ENCODE measurements at places on chromosomes 4 and X.
A peak's percentile ranks its signal among the peaks of the same experiment; 100 is the strongest.

- peak; percentile 60 for DNase-seq
Measured at GRCh38 chrX:123976706-123977316, 15.3 kb downstream of the STAG2 start.

GRCh38 chr4:181684310-181684709 is 558.9 kb upstream of the TENM3 start:
- DNase-seq = no peak

DNA sequence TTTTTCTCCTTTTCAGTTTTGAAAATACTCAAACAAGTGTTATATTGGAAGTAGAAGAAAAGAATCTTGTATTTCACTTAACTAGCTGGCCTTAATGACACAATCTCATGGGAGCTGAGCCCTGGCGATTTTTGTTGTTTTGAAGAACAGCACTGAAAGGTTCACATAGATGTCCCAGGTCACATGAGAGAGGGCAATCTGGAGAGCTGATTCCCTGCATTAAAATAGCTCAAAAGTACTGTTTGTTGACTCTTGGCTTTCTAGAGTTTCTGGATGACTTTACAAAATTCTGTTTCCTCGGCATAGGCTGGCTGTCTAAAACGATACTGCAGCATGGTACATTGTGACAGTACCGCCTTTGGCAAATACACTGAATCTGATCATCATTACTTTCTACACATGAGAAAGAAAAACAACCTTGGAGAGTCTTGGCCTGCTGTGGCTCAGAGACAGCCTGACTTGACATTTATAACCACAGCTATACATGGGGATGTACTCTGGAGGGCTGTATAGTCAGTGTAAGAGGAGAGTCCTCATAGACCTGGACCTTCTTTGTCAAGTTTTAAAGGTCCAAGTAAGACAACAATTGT is 119.8 kb upstream of the PDLIM3 start:
- no peak for DNase-seq

DNA sequence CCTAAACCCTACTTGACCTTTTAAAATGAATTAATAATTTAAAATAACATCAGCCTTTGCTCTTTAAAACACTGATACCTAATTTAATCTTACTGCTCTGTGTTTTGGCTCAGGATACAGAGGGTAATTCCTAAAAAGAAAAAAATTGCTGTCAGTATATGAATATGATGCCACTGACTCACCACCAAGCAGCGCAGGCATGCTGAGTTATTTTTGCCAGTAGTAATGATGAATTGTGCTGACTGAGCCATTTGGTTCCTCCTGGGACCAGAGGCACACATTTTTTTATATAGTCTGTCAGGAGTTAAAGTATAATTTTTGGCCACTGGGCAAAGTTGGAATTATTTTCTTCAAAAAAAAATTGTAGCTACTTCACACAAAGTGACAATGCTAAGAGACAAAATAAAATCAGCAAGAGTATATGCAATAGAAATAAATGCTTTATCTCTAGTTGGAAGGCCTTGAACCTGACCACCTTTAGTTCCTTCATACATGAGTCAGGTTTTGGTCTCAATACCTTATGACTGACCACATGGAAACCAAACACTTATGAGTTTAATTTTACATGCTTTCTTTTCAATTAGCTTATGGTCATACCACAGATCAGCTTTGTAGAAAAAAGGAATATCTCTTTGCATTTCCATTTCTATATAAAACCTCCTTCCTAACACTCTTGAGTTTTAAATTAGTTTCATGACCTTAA is 115.1 kb downstream of the PPP3CA start:
- DNase-seq = peak; percentile 23

GRCh38 chr4:33067221-33067620 is 2347.1 kb downstream of the PCDH7 start:
- DNase-seq = no peak

DNA sequence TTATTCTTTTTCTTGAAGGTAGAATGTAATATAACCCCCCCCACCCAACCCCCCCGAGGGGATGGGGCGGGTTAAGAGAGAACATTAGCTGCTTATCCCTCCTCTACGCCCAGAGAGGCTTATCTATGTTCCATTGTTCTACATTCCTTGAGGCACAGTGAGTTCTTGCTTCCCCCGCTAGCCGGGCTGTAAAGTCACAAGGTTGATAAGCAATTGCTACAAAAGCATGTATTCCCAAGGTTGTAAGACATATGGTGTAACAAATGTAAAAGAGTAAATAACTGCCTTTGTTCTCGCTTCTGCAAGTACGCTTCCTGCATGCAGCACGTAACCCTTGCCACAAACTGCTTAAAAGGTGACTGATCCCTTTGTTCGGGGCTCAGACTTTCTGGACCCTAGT is 8.2 kb downstream of the DCAF8L2 start:
- no peak for DNase-seq

GRCh38 chrX:8242431-8243020 is 71.5 kb upstream of the VCX2 start:
- DNase-seq = no peak

- no peak for DNase-seq
Measured at GRCh38 chrX:149618871-149619270, 12.7 kb downstream of the TMEM185A start.

DNA sequence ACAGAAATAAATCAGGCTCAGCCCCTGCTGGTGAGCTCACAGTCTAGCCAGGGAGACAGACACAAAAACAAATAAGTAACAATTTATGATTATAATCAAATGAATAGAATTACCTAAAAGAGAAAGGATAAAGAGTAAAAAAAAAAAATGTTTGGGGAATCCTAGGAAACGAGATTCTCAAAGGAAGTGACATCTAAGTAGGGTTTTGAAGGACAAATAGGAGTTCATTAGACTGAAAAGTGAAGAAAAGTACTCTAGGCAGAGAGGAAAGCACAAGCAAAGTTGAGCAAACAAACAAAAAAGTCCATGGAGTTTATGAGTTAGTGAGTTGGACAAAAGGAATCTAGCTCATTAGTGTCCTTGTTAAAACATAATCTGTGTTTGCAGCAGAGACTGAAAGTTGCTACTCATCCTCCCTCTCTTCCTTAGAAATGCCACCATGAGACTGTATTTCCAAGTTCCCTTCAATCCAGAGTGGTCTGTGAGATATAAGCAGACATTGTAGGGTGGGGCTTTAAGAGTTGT is 145.6 kb downstream of the SPATA18 start:
- no peak for DNase-seq

DNA sequence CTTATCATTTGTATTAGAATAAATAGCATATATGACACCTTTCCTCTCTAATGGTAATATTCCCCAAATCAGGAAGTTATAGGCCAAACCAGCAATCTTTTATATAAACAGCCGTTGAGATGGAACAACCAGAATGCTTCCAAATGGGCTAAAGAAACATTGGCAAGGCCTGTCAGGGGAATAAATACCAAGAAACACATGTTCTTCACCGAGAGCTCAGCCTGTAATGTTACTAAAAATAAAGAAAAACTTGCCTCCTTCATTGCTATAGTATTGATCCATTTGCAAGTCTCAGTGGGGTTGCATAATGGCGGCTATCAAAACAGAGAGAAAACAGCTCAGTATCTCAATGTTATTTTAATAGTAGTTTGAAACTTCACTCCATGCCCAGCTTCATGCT is 104.9 kb downstream of the FAM13A start:
- no peak for DNase-seq

GRCh38 chr4:165031436-165032211 is at the start of gene TRIM60:
TRIM60 (plus strand) TSS chr4:165031999; CDS start chr4:165040073, 8,074 bp downstream.
- DNase-seq = no peak

- DNase-seq = no peak
Measured at GRCh38 chr4:167100120-167100519, 134.2 kb downstream of the SPOCK3 start.

DNA sequence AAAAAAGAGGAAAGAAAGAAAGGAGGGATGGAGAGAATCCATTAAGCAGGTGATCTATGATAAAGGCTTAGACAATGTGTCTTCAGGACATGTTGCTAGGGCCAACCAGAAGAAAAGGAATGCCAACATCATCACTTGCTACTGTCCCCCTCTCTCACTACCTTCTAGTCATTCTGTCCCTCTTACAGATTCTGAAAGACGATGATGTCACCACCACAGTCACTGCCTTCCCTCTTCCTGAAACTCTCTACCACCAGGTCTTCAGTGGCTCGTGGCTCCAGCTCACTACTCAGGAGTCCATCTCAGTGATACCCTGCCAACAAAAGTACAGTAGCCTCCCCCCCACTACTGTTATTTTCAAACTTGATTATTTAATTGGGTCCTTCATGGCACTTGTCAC is 64.0 kb downstream of the KCNIP4 start:
- no peak for DNase-seq

DNA sequence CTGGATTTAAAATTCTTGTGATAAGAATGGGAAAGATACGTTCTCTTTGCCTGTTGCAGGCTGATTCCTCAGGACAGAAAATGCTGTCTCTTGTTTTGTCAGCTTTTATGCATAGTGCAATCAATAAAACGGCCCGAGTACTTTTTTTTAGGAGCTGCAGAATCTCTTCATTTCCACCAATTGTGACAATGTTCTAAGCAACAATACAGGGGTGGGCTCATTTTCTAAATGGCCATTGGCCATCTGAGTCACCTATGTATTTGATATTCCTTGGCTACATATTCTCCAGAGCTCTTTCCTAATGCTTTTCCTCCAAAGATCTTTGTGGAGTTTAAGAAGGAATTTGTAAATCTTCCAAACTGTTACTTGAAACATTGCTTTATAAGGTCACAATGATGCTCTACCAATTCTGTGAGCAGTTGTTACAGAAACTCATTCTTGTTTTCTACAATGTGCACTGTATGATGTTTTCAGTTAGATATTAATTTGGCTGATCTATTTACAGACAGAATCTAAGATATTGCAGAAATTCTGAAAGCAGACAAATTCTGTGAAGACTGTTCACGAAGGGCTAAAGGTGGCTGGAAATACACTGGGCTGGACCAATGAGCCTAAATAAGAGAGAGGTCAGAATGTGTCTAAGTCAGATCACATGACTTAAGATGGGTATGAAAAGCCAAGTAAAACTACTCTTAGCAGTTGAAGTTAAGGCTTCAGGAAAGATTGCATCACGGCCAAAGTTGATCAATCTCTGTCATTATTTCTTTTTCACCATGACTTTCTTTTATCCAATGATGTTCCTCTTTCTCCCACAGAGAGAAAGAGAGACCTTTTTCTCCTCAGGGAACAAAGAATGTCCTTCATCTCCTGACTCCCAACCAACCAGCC is 33.4 kb downstream of the TAPT1 start:
- peak; percentile 27 for DNase-seq

DNA sequence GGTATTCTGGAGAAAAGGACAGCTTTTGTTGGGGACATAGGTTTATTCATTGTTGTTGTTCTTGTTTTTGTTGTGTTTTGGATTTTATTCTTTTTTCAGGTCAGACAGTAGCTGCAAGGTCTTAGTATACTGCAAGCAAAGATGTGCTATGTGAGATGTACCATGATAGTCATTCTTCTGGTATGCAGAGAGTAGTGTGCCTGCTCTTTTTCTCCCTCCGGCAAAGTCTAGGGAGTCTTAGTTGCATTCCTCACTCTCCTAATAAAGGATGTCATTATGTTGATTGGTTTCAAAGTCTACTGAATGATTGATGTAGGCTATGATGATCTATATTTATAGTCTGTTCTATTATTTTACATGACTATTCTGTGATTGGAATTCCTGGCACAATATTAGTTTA is 119.9 kb upstream of the POF1B start:
- no peak for DNase-seq

- peak; percentile 66 for DNase-seq
Measured at GRCh38 chr4:70927502-70928137, 25.5 kb downstream of the MOB1B start.

DNA sequence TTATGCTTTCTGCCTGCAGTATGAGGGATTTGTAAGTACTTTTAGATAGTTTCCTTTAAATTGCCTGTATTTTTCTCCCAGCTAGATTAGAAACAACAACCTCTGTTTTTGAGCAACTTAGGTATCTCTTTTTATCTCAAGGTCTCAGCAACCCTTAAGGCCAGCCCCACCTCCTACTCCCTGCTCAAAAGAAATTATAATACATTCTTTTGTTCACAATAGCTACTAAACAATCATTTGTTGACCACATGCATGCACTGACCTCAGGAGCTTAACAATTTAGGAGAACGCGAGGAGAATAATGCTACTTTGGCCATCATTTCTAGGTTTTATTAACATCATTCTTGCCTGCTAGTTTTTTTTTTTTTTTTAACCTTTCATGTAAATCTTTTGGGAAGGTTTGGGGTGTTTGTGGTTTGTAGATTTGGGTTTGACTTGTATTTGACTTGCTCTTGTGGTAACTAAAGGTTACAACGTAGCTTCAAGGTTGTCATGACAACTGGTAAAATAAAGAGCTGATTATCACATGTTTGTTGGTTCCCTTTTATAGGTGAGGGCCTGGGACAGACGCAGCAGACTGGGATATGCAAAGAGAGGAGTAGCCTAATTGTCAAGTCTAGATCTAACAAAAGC is 145.4 kb upstream of the PLAC1 start:
- peak; percentile 74 for DNase-seq

DNA sequence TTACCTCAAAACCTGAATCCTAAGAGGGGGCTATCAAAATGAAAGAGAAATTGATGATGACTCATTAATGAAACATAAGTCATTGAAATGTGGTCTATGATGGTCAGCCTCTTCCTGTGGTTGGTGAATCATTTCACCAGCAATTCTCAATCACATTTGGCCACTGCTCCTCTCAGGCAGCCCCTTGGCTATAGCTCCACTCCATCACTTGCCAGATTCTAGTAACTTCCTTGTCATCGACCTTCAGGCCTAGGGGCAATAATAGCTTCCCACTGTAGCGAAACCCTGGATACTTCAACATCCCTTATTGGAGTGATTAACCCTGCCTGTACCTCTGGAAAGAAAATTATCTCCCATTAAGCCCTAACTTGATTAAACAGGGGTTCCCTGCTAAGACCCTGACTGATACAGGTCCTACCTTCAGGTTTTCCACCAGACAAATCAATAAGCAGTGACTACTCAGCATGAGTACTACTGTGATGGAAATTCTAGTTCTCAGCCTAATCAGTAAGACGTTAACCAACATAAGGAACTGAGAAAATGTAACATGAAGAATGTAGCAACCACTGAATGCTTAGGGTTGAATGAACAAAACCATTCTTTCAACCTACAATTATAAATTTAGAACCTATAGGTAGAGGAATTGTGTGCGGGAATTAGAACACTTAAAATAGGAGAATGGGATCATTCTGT is 30.4 kb downstream of the ADH7 start:
- DNase-seq = peak; percentile 27

- DNase-seq = peak; percentile 33
Measured at GRCh38 chrX:110000847-110001713, 1.8 kb upstream of the TMEM164 start.

DNA sequence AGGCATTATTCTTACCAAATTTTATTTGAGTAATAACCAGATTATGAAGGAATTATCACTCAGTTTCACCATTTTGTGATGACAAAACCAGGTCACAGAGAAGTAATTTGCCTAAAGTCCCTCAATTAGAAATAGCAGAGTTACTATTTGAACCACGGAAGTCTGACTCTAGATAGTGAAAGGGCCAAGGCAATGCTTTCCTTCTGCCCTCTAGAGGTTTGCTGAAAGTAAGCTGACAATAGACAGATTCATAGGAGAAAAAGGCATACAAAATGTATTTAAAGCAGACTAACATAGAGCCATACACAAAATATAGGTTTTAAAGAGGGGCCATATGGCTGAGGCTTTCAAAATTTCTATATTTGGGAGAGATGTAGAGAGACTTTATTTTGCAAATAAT is 43.1 kb downstream of the CXXC4 start:
- no peak for DNase-seq
